ENCODE measurements at places on chromosomes 3 and 15.

DNA sequence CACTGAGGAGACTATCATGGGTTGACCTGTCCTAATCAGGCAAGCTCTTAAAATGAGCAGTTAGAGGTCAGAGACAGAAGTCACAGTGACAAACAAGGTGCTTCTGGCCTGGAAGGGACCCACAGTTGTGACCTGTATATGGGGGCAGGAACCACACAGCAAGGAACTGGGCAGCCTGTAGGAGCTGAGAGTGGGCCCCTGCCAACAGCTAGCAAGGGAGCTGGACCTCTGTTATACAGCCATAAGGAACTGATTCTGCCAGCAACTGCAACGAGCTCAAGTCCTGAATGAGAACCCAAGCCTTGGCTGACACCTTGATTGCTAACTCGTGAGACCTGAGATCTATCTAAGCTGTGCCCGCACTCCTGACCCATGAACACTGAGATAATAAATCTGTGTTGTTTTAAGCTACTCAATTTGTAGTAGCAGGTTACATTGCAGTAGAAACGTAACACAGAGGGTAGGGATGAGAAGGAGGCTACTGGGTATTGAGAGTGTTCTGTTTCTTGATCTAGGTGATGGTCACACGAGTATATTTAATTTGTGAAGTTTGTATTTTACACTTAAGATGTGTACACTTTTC lies 44.5 kb upstream of the MAGI1 start:
- no peak for DNase-seq

GRCh38 chr3:9893739-9894138 lies 3.3 kb downstream of the JAGN1 start:
- DNase-seq: no peak

DNA sequence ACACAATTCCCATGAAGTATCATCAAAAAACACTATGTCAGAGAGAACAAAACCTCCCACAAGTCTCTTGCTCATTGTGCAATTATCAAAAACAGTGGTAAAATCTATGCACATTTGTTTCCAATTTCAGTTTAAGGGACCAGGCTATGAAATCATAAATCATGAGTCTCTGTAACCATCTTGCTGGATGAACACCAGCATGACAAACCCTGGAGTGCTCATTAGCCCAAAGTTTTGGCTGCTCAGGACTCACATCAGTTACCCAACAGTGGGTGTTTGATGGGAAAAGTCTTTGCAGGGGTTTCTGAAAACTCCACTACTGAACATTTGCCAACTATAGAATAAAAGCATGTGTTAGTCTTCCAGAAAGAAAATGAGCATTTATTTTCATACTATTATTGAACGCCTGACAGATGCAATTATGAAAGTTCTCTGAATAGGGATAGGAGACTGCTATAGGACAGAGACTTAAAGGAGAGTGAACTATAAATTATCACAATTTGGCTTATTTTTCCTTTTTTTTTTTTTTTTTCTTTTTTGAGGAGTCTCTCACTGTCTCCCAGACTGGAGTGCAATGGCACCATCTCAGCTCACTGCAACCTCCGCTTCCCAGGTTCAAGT lies 240.8 kb upstream of the KCNMB2 start:
- peak; percentile 92 for DNase-seq

DNA sequence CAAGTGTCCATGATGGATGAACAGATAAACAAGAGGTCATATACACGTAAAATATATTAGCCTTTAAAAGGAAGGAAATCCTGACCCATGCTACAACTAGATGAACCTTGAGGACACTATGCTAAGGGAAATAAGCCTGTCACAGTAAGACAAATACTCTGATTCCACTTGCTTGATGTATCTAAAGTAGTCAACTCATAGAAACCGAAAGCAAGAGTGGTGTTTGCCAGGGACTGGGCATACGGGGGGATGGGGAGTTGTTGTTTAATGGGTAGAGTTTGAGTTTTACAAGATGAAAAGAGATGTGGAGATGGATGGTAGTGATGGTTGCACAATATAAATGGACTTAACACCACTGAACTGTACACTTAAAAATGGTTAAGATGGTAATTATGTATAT lies 65.4 kb downstream of the C3orf70 start:
- no peak for DNase-seq

DNA sequence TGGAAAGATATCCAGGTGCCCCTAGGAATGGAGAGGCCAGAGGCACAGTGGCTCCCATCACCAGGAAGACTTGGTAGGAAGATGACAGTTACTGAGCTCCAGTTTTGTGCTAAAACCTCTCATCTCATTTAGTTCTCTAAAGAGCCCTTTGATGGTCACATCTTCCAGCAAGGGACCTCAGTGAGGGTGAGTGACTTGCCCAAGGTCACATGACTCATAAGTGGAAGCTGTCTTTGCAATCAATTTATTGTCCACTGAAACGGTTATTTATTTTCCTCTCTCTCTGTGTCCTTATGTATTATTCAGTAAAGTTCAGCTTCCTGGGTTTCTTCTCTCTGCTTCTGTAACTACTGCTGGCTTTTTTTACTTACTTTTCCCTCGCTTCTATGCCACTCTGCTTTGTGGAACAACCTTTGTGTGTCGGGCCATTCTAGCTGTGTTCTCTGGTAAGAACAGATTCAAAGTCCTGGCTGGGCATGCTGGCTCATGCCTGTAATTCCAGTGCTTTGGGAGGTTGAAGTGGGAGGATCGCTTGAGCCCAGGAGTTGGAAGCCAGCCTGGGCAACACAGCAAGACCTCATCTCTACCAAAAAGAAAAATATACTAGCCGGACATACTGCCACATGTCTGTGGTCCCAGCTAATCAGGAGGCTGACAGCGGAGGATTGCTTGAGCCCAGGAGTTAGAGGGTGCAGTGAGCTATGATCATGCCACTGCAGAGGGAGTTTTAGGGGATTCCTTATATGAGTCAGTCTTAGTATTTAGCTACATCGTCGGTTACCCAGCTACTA lies 55.9 kb downstream of the PDIA5 start:
- no peak for DNase-seq

- DNase-seq: no peak
These were observed 5.7 kb downstream of the MAN2C1 start for GRCh38 chr15:75362642-75363249.

DNA sequence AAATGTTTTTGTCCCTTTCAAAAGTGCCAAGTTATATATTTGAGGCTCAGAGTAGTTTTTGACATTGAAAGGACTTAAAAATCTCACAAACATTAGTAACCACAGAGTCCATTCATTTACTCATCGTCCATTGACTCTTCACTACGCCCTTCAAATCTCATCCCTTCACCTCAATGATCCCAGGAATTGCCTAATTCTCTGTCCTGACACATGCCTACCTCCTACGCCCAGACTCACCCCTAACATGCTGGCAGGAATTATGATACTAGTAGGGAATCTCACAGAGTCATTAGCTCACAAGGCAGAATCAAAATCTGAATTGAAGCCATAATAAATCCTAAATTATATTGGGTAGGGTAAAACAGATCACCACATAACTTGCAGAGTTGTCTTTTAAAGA lies 410.1 kb downstream of the RAP2B start:
- DNase-seq: no peak

- DNase-seq: no peak
These were observed 767.5 kb upstream of the ROBO1 start for GRCh38 chr3:80535286-80535685.

DNA sequence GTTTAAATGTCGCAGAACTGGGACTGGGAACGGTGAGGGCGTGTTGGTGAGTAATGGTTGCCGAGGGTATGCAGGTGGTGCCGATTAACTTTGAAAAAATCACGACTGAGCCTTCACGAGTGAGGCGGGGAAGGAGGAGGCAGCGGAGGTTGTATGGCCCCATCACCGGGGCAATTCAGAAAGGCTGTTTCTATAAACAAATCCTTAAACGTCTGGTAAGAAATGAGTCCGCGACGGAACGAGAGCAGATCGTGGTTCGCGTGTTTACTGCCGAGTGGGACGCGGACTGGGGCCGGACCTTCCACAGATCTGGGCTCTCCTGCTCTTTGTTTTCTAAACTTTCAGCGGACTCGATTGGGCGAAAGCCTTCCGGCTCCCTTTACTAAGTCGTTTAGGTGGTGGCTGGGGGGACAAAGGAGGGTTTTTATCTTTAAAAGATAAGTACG lies 2.7 kb downstream of the IGF1R start:
- no peak for DNase-seq

DNA sequence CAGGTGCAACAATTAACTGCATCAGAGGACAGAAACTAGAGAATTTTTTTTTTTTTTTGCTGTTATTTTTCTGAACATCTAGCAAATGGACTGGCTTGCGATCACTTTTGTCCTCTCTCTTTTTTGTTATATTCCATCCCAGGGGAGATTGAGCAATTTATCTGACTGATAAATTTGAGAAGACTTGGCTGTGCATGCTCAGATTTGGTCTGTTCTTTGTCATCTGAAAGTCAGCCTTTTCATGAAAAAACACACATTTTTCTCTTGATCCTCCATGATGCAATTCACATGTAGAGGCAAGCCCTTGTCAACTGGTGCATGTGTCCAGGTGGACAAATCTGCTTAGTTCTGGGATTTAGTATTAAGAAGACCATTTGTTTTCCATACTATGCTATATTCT lies 309.3 kb downstream of the LRRC3B start:
- no peak for DNase-seq

DNA sequence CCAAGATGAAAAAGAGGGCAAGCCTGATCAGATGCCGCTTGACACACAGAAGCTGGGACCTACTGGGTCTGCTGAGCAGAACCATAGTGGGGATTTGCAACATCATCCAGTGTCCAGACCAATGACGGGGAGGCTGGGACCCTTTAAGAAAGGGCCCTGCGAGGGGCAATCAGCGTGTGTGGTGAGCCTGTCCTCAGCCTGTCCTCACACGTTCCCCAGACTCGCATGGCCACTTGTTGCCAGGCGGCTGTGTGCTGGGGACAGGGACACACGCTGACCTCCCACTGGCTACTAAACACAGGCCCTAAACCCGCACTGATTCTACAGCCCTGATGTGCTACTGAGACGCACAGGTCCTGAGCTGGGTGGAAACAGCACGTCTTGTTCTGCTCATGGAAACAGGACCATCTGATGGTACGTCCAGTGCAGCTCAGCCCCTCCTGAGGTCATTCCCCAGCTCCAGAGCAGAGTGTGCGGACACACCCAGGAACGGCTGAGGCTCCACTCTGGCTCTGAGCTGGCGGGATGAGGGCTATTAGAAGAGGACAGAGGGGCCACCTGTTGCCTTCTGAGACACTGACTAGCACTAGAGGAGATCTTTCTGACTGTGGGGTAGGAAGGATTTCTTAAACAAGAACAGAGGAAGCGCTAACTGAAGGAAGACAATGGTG lies 24.4 kb downstream of the PCSK6 start:
- DNase-seq: no peak

GRCh38 chr15:65942436-65942835 lies 73.1 kb downstream of the RAB11A start:
- DNase-seq: no peak

GRCh38 chr3:129277829-129278271 lies 820 bp upstream of the HMCES start:
- DNase-seq: no peak

GRCh38 chr3:46094506-46094905 lies 67.2 kb upstream of the XCR1 start:
- no peak for DNase-seq

DNA sequence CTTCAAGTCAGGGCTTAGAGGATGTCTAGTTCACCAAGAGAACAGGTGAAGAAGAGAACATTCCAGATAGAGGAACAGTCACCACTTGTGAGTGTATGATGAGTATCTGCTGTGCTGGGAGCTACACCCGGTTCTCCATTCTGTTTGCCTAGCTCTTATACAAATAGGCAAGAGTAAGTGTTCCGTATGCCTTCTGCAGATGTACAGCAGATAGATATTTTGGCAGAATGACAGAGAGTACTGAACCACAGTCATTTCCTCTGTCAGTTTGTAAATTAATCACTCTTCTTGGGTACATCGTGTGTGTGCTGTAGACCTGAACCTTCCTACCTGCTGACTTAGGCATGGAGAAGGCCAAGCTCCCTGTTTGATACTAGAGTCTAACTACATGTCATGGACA lies 108.3 kb upstream of the CTDSPL start:
- no peak for DNase-seq

- no peak for DNase-seq
These were observed 108.4 kb downstream of the CORO2B start for GRCh38 chr15:68687136-68687735.

GRCh38 chr15:62994439-62994838 lies 48.1 kb upstream of the TPM1 start:
- no peak for DNase-seq

DNA sequence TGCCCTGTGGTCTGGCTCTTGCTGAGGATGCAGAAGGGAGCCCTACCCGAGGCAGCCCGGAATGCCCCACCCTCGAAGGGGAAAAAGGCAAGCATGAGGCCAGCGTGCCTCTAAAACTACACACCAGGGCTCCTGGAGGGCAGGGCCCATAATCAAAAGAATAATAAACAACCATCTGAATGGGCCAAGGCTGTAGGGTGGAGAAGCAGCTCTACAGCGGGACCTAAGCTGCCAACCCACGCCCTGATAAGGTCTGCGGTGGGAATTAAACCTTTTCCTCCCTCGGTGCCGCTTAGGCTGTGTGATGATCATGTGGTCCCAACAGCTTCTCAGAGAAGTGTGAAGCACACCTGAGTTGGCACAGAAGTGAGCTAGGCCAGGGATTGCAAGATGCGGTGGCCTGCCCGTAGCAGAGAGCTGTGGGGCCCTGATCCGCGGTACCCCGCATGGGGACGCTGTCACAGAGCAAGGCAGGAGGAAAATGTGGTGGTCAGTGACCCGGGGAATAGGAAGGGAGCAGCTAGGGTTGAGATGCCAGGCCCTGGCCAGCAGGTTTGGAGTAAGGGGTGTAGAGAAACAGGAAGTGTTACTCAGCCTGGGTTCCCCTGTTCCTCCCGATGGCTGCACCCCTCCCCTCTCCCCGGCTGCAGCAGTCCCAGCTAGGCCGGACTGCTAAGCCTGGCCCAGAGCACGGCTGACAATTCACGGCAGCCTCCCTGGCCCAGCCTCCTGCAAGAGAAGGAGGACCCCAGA lies 1.1 kb upstream of the C15orf62 start:
- no peak for DNase-seq

- DNase-seq: no peak
These were observed 2.0 kb downstream of the ANKRD28 start for GRCh38 chr3:15795651-15796308.

DNA sequence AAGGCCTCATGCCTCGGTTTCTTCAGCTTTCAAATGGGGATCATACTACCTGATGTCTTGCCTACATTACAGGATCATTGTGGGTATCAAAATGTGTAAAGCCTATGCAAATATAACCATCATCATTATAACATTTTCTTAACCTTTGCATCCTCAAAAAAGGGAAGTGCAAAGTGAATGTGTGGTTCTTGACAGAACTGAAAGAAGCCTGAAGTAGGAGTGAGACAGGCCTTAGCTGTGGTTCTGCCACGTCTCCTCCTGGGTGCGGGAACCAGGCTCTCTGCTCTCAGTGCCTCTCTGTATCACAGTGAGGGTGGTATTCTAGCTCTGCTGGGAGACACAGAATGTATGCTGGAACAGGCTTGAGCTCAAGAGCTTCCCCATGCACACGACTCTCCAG lies 316.9 kb upstream of the ICE2 start:
- no peak for DNase-seq
